ENCODE measurements at places on chromosomes 2 and 18.

GRCh38 chr18:48123324-48123723, 192.9 kb upstream of the SMAD2 start:
- DNase-seq: no peak

- DNase-seq: no peak
These were observed 4.9 kb downstream of the OTOF start for GRCh38 chr2:26472821-26473655.

GRCh38 chr2:111049792-111050640, 70.7 kb upstream of the BCL2L11 start:
- DNase-seq: no peak

GRCh38 chr2:112493048-112493447, 11.1 kb downstream of the TTL start:
- DNase-seq: no peak

GRCh38 chr2:232406556-232407310, at the start of gene ALPG:
TSS of gene ALPG (plus strand) at chr2:232406844. CDS start at chr2:232406895, 51 bp downstream.
- no peak for DNase-seq

GRCh38 chr2:196336715-196337114, 165.3 kb upstream of the STK17B start:
- DNase-seq: no peak

DNA sequence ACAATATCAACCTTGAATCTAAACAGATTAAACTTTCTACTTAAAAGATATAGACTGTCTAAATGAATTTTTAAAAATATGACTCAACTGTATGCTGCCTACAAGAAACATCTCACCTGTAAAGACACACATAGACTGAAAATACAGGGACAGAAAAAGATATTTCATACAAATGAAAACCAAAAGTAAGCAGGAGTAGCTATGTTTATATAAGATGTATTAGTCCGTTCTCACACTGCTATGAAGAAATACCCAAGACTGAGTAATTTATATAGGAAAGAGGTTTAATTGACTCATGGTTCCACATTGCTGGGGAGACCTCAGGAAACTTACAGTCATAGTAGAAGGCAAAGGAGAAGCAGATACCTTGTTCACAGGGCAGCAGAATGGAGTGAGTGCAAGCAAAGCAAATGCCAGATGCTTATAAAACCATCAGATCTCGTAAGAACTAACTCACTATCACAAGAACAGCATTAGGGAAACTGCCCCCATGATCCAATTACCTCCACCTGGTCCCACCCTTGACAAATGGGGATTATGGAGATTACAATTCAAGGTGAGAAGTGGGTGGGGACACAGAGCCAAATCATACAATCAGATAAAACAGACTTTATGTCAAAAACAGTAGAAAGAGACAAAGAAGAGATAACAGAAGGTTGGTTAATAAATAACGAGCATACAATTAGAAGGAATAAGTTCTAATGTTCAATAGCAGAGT, 214.4 kb upstream of the SLC39A10 start:
- no peak for DNase-seq

DNA sequence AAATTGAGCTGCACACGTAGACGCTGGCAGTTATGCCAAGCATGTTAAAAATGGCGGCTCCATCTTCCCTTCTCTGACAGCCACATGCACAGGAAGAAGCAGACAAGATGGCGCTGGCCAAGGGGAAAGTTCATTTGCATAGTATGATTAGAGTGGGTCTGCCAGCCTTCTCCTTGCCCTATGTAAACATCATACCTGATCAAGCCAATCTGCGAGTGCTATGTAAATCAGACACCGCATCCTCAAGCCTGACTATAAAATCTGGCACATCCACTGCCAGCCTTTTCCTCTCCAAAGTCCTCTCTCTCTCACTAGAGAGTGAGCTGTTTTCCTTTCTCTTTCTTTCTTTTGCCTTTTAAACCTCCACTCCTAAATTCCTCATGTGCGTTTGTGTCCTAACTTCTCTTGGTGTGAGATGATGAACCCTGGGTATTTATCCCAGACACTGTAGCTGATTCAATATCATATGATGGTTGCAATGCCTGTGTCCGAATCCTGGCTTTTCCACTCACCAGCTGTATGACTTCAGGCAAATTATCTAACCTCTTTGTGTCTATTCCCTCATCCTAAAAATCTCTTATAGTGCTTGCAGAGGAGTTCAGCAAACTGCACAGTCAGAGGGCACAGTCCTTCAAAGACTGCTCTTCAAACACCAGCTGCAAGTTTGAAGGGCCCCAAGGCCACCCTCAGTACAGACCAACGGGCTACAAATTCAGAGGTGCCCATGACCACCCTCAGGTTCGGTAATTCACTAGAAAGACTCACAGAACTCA, 39.3 kb upstream of the ITSN2 start:
- DNase-seq: no peak

GRCh38 chr18:60555625-60556024, 183.1 kb upstream of the MC4R start:
- DNase-seq: no peak

DNA sequence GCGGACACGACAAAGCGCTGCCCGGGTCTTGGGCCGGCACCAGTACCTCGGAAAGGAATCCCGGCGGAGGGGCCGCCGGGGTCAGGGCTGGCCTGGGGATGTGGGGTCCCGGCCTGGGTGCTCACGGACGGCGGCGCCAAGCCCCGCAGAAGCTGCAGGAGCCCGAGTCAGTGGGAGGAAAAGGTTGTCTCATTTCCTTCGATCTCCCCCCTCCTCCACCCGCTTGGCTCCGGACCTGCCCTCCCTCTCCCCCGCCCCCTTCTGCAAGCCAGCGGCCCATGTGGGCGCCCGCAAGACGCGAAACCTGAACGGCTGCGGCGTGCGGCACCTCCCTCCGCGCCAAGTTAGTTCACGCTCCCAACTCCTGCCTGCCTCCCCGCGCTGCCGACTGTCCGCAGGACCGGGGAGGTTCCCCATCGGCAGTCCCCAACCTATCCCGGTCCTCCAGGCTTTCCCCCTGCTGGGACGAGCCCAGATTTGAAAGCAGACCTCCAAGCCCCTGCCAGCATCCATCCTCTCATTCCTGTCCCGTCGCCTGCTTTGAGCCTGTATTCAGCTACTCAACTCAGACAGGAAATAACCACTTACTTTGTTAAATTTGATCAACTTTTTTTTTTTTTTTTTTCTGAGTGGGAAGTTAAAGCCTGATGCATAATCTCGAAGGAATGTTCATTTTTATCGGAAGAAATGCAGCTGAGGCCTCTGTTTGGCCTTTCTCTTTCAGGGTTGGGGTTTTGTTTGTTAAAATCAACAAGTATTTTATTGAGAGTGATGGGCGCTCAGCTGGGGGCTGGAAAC, at the start of gene EVA1A:
TSS of gene EVA1A (minus strand) at position 172 of the 798 bp plus-strand sequence. CDS start 42,799 bp downstream, outside the sequence.
- peak; percentile 46 for DNase-seq

DNA sequence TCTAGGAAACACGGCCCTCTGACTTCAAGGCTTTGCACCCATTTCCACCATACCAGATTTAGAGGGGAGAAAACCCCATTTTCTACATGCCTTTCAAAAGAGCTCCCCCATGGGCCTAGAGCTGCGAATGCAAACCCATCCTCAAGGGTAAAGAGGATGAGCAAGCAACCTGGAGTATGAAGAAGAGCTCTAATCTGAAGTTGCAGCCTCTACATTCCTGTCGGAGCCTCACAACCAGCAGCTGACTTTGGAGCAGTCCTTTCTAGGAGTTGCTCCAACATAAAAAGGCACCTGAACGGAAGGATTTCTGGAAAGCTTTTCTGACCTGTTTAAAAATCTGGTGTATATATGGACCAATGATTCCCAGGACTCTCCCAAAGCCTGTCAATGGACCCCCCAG, 81.4 kb upstream of the POMC start:
- DNase-seq: no peak

GRCh38 chr2:44940049-44940494, 1.4 kb upstream of the SIX3 start:
- DNase-seq: no peak

DNA sequence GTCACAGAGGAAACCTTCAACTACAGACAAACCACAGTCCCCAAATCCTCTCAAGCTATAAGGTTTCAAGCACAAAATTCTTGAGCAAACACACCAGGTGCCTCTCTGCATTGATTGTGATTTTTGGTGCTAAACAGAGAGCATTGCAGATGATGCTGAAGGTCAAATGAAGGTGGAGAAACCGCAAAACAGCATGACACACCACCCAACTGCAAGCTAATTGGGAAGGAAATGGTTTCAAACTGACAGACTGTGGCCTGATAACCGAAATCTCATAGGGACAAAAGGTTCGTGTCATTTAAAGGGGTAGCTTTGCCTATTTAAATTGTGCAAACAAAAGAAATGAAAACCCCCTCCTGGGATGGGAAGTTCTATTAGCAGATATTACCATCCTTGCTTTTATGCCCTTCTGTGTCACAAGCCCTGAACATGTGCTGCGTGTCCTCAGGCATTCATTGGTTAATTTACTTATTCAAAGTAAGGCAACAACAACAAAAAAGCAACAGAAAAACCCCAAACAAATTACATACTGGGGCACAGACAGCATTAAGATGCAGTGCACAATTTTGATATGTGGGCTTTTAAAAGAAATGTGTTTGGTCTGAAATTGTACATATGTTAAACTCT, 154.9 kb downstream of the AQP4 start:
- DNase-seq: no peak

All from heart right ventricle (tissue), 16 donors.